Daoy (cell line): ENCODE measurements at places on chromosomes 12 and 14. TPM values are rescaled to one million over a fixed set of nuclear protein-coding genes. Genes with fewer than 3 reads are reported as not detected.

Gene NTN4
- 36.5 and 41.3 TPM in 2 replicates for total RNA-seq

Gene KCNMB4
- 1.1 and 1.4 TPM in 2 replicates for total RNA-seq

Gene ASPG
- not detected in 2 replicates for total RNA-seq

Gene P2RX2
- not detected in 2 replicates for total RNA-seq

GRCh38 chr12:97597031-97597751 lies 134.6 kb downstream of the RMST start:
- DNase-seq = no peak

- no peak for DNase-seq
Observed at GRCh38 chr12:47772094-47772660, 861 bp upstream of the SLC48A1 start.

GRCh38 chr14:88563845-88564244 lies 1.0 kb downstream of the ZC3H14 start:
- no peak for DNase-seq

GRCh38 chr12:12319451-12320183 lies 30.4 kb downstream of the MANSC1 start:
- peak; percentile 16 for DNase-seq

DNA sequence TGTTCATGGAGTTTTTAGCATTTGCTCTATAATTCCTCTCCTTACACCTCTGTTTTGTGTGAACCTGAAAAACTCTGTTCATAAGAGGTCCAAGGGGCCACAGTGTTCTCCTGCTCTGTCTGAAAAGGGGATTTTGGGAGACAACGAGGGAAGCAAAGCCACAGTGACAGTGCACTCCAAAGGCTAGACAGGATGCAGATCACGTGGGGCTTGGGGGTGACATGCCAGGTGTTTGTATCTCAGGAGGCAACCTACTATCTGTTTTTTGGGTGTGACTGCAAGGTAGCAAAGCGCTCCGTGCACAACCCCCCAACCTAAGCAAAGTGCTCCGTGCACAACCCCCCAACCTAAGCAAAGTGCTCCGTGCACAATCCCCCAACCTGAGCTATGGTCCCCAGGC lies 5.1 kb upstream of the CHD4 start:
- peak; percentile 19 for DNase-seq

DNA sequence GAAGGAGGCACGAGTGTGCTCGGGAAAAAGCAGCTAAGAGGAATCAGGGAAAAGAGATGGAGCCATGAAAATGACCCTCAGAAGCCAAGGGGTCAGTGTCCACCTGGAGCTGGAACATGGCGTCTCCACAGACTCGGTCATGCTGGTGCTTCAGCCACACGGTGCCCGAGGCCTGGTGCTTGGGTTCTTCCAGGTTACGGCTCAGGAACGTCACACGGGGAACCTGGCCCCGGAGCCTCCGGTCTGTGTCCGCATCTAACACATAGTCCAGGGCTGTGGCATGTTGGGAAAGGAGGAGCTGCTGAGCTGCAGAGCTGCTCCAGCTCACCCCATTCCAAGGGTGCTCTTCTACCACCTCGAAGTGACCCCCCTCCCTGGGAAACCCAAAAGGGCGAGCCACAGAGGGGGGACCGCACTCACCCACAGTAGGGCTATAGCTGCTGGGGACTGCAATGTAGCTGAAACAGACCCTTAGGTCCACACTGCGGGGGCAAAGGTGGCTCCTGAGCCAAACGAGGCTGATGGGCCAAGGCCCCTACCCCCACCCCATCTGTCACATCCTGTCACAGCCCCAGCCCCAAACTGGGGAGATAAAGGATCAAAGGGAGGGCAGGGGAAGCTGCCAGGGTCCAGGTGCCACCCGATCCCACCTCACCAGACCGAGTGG lies 10.8 kb downstream of the ITGA7 start:
- no peak for DNase-seq

DNA sequence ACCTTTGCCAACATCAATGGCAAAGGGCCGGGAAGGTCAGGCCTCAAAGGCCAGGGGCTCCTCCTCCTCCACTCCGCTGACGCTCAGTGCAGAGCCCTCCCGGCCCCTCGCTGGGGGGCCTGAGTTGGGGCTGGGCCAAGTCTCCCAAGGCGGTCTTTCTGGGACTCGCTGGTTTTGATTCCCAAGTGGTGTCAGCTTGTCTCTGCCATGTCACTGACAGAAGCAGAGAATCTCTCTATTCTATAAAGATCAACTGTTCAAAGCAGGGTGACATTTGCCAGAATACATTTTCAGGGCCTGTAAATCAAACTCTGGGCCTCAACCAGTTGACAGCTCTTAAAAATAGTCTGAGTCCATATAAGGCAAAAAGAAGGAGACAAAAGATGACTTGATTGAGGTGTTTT lies 75.9 kb downstream of the CCDC88C start:
- no peak for DNase-seq

GRCh38 chr14:99604766-99605298 lies 825 bp upstream of the CCDC85C start:
- DNase-seq = peak; percentile 63

DNA sequence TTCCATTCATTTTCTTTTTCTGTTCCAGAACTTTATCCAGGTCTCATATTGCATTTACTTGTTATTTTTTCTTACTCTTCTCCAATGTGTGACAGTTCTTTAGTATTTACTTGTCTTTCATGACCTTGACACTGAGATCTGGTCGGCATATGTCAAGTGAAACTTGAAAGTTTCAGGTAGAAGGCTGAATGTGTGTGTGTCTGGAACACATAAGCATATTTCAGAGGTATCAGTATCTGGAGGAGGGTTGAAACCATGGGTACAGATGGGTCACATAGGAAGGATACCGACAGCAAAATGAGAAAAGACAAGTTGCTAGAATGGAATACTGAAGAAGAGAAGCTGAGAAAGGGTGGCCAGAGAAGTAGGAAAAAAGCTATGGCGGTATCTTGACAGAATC lies 22.5 kb upstream of the PTGDR start:
- no peak for DNase-seq

DNA sequence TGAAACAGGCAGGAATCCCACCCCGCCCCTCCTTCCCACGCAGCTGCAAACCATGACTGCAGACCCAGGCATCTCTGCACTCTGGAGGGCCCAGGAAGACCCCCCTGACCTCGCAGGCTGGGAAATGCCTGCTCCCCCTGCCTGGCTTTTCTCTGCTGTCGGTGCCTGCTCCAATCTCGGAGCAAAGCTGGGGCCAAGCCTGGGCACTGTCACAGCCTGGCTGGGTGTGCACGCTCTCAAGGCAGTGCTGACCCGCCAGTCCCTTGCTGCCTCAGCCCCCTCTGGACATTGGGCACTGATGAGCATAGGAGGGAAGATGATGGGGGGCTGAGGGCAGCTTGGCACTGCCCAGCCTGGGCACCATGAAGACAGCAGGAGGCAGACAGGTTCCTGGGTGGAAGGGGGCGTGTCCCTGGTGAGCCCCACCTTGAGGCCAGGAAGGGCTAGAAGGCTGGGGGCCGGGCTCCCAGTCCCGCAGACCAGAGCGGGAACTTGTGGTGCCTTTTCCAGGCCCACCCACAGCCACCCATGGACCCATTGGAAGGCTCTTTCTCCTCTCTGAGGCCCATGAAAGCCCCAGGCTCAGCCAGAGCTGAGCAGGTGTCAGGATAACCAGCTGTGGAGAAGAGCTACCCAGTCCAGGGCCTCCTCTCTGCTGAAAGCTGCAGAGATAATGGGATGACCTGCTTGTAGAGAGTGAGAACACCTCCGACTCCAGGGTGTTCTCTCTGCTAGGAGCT lies 10.7 kb upstream of the ZNF605 start:
- no peak for DNase-seq

DNA sequence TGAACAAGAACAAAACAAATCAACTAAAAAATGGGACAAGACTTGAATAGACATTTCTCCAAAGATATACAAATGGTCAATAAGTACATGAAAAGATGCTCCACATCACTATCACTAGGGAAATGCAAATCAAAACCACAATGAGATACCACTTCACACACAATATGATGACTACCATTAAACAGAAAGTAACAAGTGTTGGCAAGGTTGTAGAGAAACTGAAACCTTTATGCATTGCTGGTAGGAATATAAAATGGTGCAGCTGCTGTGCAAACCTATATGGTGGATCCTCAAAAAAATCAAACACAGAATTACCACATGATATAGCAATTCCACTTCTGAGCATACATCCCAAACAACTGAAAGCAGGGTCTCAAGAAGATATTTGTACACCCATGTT lies 5.2 kb downstream of the SMAGP start:
- DNase-seq = no peak

GRCh38 chr14:65250162-65250495 lies 147.8 kb upstream of the MAX start:
- DNase-seq = no peak

GRCh38 chr14:83798421-83798820 lies 1731.5 kb upstream of the FLRT2 start:
- DNase-seq = no peak
